ENCODE measurements at places on chromosomes 13 and 19. TPM values are rescaled to one million over a fixed set of nuclear protein-coding genes. Genes with fewer than 3 reads are reported as not detected.

The GNG7 gene
- 0.48 TPM for polyA plus RNA-seq

The KLK14 gene
- polyA plus RNA-seq: not detected

GRCh38 chr19:46463516-46463915 lies 7.8 kb downstream of the PNMA8A start:
- no peak for DNase-seq

GRCh38 chr13:111460548-111461444 lies 140.4 kb downstream of the TEX29 start:
- peak; percentile 26 for DNase-seq

GRCh38 chr19:46978171-46978869 lies 41.3 kb upstream of the NPAS1 start:
- no peak for DNase-seq
